GM12892 (cell line): ENCODE measurements at places on chromosomes 1 and 21.

- DNase-seq: no peak
These were observed 19.6 kb upstream of the AGPAT3 start for GRCh38 chr21:43845386-43845785.

DNA sequence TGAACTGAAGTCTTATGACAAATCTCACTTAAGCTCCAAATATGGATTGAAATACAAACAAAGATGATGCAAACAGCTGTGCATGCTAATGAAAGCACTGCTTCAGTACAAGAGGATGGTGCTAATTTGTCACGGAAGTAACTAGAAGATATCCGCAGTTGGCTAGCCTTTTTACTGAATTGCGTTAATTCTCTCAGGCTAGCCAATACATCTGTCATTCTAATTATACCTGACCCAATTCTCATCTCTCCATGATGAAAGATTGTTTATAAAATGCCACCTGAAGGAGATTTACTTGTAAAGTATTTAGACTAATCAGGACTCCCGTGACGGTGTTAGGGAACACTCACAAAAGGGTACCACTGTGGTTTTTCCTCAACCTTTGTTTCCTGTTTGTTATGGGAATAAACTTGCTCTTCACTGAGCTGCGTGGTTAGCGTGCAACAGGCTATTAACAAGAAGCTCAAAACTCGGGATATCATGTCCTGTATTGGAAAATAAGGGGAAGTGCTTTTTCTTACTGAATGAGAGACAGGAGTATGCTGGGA lies 162.5 kb downstream of the APP start:
- no peak for DNase-seq

DNA sequence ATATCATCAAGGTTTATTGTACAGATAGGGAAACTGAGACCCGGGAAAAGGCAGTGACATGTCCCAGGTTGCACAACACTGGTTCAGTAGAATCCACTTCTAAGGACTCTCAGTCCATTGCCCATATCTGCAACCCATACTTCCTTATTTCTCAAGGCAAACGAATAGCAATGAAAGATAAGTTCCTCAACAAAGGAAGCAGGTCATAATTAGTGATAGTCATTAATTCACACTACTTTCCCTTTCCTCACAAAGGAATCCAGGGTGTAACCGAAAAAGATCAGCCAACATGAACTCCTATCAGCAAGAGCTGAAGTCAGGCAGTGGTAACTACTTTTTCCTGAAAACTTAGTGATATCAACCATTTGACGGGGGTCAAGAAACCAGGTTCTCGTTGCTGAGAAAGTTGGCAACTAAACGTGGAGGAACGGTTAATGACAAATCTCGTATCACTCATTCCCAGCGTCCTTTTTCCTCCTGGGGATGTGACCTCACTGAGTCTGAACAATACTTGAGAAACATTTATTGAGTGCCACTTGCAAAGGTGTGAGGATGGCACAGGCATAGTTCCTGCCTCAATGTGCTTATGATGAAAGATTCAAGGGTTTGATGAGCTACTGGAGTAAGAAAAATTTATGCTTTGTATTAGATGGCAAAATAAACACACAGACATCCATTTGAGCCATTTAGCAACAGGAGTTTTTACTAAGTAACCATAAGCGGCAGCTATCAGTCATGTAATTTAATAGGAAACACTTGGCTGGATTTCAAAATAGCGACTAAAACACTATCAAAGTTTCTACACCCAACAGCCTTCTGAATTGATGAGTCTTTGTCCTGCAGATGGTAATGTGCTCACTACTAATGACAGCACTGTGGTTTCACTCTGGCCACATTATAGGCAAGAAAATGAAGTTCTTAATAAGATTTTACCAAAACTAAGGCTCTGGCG lies 82.3 kb downstream of the PLPP3 start:
- no peak for DNase-seq

DNA sequence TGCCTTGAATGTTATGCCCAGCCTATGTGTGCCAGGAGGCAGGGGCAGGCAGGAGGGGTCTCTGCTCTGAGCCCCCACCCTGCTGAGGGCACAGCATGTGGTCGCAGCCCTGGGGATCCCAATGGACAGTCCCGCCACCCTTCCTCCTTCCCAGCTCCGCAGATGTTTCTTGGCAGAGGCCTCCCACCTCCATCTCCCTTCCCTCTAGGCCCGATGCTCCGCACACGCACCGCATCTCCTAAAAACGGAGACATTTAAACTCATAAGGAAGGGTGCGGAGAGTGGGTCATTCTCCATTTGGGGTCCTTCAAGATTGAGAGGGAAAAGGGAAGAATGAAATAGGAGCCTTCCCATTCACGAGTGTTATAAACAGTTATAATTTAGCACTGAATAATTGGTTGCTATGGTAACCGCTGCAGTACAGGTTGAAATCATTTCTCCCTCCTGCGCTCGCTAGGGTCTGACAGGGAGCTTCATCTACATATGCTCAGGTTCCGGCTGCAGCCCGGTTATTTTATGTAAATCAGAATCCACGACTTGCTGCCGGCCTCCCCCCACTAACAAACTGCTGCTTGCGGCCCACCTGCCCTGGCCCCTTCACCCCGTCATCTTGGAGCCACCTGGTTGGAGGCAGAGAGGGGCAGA lies 16.0 kb downstream of the CHD5 start:
- no peak for DNase-seq

- DNase-seq: no peak
These were observed 54.6 kb upstream of the SYT14 start for GRCh38 chr1:209883341-209883971.

DNA sequence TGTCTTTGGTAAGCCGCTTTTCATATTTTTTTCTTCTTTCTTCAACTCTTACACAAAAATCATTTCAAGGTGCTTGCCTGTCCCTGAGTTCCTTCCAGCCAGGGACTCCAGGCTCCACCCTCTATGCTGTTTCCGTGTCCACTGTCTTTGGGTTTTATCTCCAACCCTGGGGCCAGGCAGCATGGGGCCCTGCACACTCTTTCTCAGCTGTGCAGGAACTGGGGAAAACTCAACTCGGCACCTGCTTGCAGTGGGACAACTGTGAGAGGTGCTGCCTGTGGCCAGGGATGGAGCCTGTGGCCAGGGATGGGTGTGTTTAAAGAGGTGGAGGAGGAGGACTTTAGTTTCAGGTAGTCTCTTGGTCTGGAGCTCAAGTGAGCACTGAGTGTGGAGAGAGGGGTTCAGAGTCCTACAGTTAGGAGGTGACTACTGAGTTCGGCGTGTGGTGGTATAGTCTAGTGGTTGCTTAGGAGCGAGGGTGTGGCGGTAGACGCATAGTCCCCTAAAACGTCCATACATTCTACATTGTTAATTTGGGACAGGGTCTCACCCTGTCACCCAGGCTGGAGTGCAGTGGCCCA lies 13.4 kb downstream of the TNFRSF8 start:
- no peak for DNase-seq

GRCh38 chr1:109357616-109358015 lies 40.1 kb downstream of the SORT1 start:
- DNase-seq: no peak

- DNase-seq: no peak
These were observed 73.6 kb upstream of the LYST start for GRCh38 chr1:235940285-235940684.

DNA sequence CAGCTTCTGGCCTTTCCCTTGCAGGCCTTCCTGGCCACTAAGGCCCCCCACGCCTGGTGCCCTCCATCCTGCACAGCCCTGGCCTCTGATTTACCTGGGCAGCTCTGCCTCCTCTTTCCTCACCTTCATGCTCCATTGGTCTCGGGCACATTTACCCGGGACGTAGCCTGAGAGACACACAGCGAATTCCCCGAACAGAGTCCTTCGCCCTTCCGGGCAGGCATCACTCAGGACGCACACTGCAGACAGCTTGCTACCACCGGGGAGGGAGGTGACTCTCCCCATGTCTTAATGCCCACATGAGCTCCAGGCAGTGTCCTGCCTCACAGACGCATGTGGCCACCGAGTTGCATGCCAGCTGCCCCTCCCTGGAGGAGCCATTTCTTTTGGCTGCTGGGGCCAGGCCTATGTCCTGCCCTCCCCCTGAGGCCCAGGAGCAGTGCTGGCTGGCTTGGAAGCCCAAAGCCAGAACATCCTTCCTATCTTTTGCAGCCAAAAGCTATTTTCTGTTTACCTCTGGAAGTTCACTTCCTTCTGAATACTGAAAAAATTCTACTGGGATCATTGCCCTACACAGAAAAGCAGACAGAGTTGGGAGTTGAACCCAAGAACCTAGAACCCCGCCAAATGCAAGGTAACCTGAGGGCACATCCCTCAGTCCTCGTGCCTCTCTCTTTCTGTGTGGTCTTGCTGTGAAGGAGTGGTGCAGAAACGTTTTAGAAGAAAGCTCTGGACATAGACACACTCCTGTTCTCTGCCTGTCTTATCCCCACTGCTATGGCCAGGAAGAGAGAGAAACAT lies 209.5 kb downstream of the TOMM20 start:
- DNase-seq: no peak

DNA sequence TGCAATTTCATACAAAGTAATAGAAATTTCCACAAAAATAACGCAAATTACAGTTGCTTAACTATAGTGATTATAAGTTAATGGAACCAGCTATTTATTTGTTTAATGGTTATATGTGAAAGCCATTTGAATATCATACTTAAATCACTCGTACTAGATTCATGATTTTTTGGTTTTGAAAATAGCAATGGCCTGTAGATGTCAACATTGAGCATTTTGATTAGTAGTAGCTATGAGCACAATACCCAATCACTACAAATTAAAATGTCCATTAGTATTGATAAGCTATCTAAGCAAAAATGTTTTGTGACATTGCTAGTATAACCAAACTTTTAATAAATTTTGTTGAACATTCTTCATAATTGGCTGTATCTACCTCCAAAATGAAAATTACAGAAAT lies 10.0 kb downstream of the COL24A1 start:
- DNase-seq: no peak

DNA sequence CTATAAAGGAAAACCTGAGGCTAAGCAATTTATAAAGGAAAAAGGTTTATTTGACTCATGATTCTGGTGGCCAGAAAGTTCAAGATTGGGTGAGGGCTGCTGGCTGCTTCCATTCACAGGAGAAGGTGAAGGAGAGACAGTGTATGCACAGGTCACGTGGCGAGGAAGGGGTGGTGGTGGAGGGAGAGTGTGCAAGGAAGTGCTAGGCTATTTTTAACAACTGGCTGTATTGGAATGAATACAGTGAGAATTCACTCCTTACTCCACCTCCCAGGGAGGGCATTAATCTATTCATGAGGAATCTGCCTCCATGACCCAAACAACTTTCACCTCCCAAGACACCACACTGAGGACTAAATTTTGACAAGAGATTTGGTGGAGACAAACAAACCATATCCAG lies 51.0 kb downstream of the SYDE2 start:
- DNase-seq: no peak

DNA sequence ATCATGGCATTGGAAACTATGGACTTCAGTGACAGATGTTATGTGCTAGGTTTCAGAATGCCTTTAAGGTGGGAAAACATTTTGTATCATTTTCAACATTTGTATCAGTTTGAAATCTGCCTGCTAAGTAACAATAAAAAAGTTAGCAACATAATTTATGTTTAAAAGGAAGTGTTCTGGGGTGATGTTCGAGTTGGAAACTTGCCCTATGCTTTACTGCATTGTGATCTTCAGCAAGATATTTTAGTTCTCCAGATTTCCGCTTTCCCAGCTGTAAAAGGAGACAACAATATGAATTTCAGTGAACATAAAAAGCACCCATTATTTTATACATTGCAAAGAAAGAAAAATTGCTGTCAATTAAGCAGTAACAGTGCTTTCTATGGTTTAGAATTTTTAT lies 187.4 kb downstream of the DISC1 start:
- DNase-seq: no peak

DNA sequence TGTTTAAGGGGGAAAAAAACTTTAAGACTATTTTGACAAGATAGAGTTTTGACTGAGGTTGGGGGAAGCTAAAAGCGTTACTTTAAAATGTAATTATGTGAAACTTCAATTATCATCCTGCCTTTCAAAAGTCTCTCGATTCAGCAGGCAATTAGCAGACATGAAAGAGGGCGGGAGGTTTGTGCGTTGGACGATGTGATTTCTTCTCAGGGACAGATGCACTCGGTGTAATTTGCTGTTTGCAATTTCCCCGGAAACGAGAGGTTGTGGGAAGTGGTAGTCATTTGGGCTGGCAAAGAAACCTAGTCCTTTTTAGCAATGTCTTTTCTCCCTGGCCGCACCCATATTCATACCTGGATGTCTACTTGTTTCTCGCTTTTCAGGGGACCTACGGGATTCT lies 27.1 kb downstream of the KAZN start:
- no peak for DNase-seq

DNA sequence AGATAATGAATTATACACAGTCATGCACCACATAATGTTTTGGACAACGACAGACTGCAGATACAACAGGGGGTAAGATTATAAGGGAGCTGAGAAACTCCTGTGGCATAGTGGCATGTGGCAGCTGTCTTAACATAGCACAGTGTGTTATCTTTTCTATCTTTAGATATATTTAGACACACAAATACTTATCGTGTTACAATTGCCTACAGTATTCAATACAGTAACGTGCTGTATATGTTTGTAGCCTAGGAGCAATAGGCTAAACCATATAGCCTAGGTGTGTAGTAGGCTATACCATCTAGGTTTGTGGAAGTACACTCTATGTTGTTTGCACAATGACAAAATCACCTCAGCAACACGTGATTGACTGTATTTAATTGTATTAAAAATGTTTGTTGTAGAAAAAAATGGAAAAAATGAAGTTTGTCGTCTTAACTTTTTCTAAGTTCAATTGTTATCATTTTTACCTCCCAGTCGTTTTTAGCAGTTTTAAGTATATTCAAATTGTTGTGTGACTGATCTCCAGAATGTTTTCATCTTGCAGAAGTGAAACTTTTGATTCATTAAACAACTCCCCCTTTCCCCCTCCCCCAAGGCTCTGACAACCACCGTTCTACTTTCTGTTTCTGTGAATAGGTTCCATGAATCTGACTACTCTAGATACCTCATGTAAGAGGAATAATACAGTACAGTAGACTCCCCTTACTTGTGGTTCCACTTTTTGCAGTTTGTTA lies 351.0 kb upstream of the B3GALT2 start:
- peak; percentile 4 for DNase-seq

- no peak for DNase-seq
These were observed 699.8 kb downstream of the PTPRU start for GRCh38 chr1:29936031-29936544.

DNA sequence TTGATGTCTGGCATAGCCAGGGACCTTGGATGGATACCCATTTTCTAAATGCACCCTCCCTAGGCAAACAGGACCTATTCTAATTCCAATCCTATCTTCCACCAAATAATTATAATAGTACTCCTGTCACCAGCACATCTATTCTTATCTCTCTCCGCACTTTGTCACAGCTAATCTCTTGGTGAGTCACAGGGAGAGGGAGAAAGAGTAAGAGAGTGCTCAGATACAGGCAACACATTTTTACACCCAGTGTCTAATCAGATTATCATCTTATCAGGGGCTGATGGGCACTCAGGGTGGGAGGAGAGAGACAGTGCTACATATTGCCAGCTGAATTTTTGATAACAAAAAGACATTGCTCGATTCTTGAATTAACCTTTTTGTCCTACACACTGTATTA lies 275.0 kb upstream of the BEND5 start:
- no peak for DNase-seq

- no peak for DNase-seq
These were observed 13.6 kb downstream of the FHAD1 start for GRCh38 chr1:15260418-15261154.

GRCh38 chr1:199931666-199932377 lies 95.7 kb upstream of the NR5A2 start:
- DNase-seq: no peak
